ENCODE measurements at places on chromosomes 6 and 20. TPM values are rescaled to one million over a fixed set of nuclear protein-coding genes. Genes with fewer than 3 reads are reported as not detected.

UBD gene
- polyA plus RNA-seq = 0.75 TPM

DNA sequence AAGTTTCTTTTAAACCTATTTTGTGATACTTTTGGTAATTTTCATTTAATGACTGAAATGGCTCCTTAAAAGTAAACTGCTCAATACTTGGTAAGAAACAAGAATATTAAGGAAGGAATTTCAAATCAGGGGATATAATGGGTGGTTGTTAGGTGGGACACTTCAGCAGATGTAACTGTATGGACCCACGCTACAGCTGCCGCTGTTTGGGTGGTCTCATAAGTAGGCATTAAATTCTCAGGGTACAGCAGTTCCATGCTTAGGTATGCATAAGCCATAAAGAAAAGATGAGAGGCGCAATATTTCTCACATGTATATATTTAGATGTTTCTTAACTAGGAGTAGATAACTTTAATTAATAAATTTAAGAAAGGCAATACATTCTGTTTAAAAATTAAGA lies 35.0 kb downstream of the COL19A1 start:
- DNase-seq = no peak

DNA sequence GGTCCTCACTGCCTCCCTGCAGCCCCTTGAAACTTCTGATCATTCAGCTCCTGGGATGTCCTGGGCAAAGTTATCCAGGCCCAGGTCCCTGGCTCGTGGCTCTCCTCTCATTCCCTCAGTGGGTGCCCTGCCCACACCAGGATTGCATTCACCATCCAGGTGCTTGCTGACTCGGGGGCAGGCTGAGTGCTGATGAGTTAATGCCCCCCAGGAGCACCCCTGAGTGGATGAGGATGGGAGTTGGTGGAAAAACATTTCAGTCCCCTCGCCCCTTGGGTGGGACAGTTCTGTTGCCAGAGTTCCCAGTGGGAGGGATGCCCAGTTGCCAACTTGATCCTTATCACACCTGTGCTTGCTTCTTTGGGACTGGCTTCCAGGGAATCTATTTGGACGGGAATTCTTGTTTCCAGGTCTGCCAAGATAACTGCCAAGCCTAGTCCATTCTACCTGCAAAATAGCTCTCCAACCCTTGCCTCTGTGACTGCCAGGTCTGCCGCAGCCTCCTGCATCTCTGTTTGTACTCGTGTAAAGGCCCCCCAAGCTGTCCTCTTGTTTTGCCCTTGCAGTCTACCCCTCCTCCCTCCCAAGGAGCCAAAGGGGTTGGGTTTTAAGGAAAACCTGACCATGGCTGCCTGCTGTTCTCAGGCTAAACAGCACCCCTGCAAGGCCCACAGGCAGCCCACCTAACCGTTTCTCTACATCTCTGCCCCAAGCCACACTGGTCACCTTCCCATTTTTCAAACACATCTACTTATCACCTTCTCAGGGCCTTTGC lies 11.6 kb upstream of the RSPO4 start:
- DNase-seq = no peak

DNA sequence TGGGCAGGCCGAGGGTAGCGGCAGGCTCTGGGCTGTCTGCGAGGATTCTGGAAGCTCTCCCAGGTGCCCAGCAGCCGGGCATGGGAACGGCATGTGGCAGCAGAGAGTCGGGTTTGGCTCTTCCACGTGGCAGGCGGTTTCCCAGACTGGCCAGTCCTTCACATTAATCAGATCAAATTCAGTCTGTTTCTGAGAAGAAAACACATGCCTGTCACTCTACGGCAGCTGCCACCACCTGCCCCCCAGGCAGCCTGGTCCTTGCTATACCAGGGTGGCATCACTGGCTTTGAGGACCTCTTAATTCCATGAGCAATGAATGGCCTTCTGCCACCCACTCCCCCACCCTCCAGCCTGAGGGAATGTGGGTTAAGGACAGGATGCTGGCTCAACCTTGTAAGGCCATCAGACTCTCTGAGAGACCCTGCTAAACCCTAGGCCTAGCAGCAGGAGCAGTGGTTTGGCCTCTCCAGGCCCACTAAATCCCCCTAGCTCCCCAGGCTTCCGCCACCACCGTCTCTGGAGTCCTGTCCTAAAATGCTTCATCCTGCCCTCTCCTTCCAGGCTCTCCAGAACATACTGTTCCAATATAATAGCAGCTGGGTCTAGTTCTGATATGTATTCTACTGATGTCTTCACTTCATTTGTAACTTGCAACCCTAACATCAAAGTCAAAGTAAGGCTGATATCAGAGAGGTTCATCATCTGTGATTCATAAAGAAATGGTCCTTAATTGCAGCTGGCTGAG lies 47.8 kb downstream of the PLCG1 start:
- DNase-seq = no peak

DNA sequence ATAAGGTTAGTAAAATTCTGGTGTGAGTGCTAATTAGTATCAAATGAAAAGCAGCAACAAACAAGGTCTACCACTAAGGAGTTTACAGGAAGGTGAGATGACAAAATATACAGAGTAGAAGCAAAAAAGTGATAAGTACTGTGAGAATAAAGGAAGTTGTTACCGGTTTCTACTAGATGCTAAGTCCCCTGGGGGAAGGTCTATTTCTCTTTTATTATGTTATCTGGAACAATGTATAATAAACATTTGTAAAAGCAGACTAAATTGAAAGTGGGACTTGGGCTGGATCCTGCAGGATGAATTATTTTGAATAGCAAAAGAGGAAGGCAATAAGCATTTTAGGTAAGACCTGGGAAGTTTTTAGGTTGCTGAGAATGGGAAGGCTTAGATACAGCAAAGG lies 158.7 kb upstream of the SLC22A16 start:
- no peak for DNase-seq

DNA sequence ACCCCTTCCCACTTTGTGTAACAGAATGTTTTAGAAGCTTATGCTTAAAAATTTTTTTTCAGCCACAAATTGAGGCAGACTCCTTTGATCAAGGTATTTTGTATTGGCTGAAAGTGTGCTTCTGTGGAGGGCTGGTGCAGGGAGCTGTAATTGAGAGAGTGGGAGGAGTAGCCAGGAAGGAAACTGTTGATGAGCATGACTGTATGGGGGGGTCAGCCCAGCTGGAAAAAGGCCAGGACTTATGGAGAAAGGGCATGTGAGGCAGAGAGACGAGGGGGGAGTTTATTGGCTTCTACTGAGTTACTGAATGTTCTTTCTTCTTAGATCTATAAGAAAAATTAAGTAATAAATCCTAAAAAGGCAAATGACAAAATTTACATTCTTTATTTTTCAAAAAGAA lies 13.4 kb downstream of the RFPL4B start:
- DNase-seq = no peak

GRCh38 chr20:62755817-62756724 lies 40.2 kb upstream of the MRGBP start:
- DNase-seq = no peak

DNA sequence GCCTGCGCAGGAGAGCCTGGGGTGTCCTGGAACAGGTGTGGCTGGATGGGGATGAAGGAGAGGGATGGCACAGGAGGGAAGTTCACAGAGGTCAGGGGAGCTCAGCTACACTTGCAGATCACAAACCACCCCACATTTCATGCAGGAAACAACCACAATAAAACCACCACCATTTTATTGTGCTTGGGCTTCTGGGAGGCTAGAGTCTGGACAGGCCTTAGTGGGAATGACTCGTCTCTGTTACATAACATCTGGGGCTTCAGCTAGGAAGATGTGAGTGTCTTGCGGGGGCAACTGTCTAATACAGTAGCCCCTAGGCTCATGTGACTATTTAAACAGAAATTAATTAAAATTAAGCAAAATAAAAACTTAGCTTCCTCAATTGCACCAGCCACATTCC lies 33.4 kb downstream of the SNX5 start:
- no peak for DNase-seq

Data from right renal cortex interstitium (tissue), 3 donors.